ENCODE measurements at places on chromosomes 2 and 18. TPM values are rescaled to one million over a fixed set of nuclear protein-coding genes. Genes with fewer than 3 reads are reported as not detected.

The OSBPL6 gene
- total RNA-seq: 0.08 TPM

DNA sequence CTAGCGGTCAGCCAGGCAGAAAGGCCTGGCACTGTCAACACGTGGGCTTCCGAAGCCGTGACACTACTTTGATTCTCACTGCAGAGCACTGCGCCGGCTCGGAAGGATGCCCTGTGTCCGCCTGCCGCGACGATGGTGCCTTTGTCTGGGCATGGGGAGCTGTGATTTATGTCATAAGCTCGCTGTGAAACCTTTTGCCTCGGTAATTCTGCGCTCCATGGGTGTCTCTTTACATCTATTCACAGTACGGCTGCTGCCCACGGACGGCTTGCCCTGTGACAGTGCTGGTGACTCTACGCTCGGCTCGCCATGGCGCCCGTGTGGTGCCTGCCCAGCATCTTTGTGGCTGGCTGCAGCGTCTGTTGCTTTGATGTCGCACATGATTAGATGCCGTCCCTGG lies 43.1 kb upstream of the GBX2 start:
- H3K27me3 ChIP-seq: peaks cover 13% of the 10 kb centered on the region
- no peak overlapping the region for H3K4me3 ChIP-seq
- no peak overlapping the region for H3K27ac ChIP-seq
- H3K36me3 ChIP-seq: no peaks in the 10 kb centered on the region
- H3K4me1 ChIP-seq: no peaks in the 10 kb centered on the region

DNA sequence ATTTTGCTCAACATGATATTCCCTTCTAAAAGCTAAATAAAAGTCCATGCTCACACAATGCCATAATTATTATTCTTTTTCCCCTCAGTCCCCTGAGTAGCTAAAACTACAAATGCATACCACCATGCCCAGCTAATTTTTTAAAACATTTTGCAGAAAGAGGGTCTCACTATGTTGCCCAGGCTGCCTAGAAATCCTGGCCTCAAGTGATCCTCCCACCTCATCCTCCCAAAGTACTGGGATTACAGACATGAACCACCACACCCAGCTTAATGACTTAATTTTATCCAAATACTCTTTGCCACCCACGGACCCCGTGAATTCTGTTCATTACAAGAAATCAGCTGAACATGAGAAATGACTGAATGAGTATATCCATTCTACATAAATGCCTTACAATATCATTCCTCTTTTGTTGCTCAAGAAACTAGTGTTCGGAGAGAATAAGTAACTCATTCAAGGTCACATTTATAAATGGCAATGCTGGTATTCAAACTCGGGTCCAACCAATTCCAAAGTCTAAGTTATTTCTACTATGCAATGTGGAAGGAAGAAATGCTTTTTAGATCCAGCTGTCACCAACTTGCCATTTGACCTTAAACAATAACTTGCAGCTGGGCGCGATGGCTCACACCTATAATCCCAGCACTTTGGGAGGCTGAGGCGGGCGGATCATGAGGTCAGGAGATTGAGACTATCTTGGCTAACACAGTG lies 59.8 kb downstream of the NOL10 start:
- no peaks in the 10 kb centered on the region for H3K4me1 ChIP-seq
- H3K27me3 ChIP-seq: no peaks in the 10 kb centered on the region
- DNase-seq: no peak
- H3K27ac ChIP-seq: no peak overlapping the region

GRCh38 chr18:74498712-74499627 lies 2.8 kb downstream of the CNDP2 start:
- peaks cover 46% of the 10 kb centered on the region for H3K4me1 ChIP-seq
- H3K36me3 ChIP-seq: peaks cover 18% of the 10 kb centered on the region
- H3K4me3 ChIP-seq: peak overlapping the region; percentile 94
- DNase-seq: peak; percentile 76
- peak overlapping the region; percentile 99 for H3K27ac ChIP-seq

DNA sequence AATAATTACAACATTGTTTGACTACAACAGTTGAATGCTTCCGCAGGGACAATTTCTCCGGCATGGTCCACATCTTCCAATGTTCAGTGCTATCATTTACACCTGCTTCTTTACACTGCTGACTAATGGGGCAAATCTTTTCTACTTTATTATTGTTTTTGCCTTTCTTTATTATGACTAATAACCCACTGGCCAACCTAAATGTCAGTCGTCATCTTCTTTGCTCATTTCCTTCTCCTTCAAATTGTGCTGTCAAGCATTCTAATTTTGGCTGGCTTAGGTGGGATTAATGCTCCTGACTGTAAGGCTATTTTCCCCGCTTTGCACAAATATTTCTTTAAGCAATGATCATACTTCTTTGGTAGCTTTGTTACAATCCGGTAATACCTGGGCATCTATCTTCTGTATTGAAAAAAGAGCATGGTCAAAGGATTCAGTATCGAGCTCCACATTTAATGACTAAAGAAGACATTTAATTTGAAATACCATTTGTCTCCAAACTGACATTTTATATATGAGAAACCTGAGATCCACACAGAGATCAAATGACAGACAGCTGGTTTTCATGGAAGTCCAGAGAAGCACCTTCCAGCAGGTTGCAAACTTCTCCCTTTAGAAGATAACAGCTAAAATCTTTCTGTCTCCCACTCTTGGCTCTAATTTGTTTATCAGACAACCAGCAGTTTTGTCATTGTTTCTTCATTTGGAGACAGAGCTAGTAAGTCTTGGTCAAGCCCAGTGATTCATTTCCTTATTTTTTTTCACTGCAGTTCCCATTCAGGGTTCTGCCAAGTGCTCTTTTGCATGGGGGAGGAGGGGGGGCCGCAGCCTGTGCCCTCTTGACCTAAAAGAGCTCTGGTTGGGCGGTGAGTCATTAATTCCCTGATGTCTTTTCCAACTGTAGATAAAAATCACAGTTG lies 132.9 kb downstream of the SOCS6 start:
- H3K27me3 ChIP-seq: peaks cover 7% of the 10 kb centered on the region
- H3K27ac ChIP-seq: no peak overlapping the region
- peaks cover 3% of the 10 kb centered on the region for H3K4me1 ChIP-seq
- no peak overlapping the region for H3K4me3 ChIP-seq
- DNase-seq: no peak

The CRYGC gene
- total RNA-seq: not detected

The SCYGR8 gene
- not detected for total RNA-seq

The PCARE gene
- total RNA-seq: not detected

The SPIRE1 gene
- 3.6 TPM for total RNA-seq
